ENCODE measurements at places on chromosomes 2 and 18.
A peak's percentile ranks its signal among the peaks of the same experiment; 100 is the strongest.

- peak; percentile 42 for DNase-seq
Observed at GRCh38 chr2:174247474-174248186, 702 bp downstream of the OLA1 start.

DNA sequence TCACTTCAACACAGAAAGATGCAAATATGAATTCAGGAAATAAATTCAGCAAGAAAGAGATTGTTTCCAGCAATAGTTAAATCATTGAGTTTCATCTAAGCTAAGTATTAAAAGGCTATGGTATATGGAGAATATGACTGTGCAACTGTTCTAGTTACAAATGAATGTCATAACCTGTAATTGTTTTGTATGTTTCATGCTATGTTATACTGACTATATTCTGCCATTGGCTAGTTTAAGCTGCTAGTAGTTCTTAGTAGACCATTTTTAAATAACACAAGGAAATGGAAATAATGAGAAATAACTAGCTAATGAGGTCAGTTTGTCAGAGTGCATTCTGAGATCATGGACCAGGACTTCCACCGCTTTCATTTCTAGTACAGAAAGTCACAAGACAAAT, 1154.9 kb upstream of the TMEFF2 start:
- no peak for DNase-seq

GRCh38 chr18:55018602-55019001, 59.3 kb upstream of the CCDC68 start:
- DNase-seq: no peak

GRCh38 chr2:96866586-96866985, 3.3 kb downstream of the SEMA4C start:
- DNase-seq: no peak

DNA sequence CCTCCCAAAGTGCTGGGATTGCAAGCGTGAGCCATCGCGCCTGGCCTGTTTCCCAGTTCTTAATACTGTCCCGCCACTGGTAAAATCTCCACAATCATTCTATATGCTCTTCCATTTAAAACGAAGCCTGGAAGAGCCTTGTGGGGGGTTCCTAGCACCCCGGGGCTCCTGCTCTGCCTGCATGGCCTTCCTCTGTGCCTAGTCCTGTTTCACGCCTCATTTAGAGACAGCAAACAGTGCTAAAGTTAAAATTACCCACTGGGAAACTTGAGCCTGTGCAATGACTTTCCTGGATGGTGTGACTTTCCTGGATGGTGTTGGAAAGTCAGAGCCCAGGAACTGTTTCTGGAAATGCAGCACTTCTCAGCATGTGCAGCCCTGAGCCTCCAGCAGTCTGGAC, 55.0 kb downstream of the INPP5D start:
- DNase-seq: no peak

All from activated CD8-positive, alpha-beta memory T cell treated with anti-CD3 and anti-CD28 coated beads, Interleukin-2, amount 10 ng/mL, durations not matched to agents 7 days and 5 days (primary cell).